ENCODE measurements at places on chromosomes 12 and 14.
A peak's percentile ranks its signal among the peaks of the same experiment; 100 is the strongest.

DNA sequence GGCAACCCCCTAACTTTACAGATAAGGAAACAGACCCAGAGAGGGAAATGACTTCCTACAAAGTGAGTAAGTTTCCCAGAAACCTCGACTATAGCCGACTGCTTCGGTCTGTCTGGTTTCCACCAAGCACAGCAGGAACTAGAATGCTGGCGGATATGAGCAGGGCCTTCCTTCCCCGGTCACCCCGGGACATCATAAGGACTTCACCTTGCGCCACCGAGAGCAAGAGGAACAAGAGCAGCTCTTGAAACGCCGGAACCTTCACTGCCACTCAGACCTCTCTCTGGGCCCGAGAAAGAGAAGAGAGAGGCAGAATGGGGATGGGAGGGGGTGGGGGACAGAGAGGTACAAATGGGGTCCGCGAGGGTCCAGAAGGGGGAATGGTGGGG lies 29.4 kb upstream of the GPR68 start:
- DNase-seq, result no peak

DNA sequence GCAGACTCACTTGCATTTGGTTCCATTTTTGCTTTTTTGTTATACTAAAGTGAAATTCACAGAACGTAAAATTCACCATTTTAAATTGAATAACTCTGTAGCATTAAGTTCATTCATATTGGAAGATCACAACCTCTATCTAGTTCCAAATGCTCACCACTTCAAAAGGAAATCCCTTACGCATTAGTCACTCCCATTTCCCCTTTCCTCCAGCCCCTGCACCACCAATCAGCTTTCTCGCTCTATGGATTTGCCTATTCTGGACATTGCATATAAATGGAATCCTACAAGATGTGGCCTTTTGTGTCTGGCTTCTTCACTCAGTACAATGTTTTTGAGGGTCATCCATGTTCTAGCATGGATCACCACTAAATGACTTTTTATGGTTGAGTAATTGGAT lies 294.5 kb downstream of the KSR2 start:
- DNase-seq, result peak; percentile 49

DNA sequence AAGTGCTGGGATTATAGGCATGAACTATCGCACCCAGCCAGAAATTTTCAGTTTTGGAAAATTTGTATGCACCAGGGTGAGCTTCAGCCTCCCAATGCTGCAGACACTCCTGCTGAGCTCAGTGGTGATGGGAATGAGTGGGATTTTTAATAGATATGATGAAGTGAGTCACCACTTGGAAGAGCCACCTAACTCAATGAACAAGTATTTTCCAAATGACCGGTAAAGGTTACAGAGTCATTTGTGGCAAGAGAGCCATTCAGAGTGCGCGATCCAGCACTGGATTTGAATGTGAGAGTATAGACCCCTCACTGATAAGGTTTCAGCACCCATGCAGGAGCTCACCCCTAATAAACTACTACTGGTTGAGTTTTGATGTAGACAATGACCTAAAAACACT lies 100.7 kb downstream of the PPP2R5C start:
- DNase-seq, result no peak

- DNase-seq, result no peak
Observed at GRCh38 chr14:67764496-67764895, 51.9 kb downstream of the ZFYVE26 start.

GRCh38 chr14:76930549-76930948 lies 98.0 kb downstream of the IRF2BPL start:
- no peak for DNase-seq

DNA sequence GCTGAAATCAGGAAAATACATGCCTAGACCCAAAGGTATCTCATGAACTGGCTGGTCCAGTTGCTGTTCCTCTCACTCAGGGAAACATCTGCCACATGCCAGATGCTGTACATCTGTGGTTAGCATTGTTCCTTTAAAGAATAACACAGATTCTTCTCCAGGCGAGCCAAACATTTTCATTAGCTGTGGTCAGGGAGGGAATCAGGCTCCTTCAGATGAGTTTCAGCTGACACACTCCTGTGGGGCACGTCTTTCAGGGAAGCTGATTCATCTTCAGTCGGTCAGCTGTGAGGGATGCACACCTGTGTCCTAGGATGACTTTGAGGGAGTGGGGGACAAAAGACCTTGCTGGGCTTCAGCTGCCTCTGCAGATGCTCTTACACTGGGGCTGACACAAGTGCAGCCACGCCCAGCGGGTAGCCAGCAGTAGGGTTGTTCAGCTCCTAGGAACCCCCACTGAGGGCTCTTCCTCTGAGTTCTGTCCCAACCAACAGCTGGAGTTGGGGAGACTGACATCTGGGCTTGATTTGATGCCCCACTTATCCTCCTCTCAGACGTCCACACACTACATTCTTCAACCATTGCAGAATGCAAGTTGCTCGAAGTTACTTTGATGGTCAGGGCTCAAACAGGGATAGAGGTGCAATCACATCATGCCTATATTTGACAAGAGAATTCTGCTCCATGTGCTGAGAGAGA lies 155.0 kb downstream of the NUAK1 start:
- peak; percentile 90 for DNase-seq

- DNase-seq, result no peak
Observed at GRCh38 chr14:94043111-94043755, 17.1 kb downstream of the OTUB2 start.

DNA sequence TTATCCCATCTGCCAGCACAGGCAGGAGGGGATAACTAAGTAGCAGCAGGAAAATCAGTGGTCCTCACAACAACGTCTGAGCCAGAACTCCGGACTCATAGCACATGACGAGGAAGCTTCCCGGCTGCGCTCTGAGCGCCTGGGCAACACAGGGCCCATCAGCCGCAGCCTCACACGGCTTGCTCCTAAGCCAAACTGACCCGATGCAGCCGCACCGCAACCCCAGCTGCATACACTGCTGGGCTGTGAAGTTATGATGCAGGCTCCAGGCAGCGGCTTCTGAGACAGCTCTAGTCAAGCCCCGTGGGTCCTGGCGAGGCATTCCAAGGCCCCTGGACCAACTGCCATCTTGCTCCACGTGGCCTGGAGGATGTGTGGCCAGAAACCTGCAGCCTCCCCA lies 28.1 kb downstream of the ZFYVE21 start:
- DNase-seq, result no peak

- no peak for DNase-seq
Observed at GRCh38 chr14:69044965-69045555, 66.0 kb upstream of the ACTN1 start.

- DNase-seq, result no peak
Observed at GRCh38 chr14:25231004-25231403, 181.1 kb upstream of the STXBP6 start.

DNA sequence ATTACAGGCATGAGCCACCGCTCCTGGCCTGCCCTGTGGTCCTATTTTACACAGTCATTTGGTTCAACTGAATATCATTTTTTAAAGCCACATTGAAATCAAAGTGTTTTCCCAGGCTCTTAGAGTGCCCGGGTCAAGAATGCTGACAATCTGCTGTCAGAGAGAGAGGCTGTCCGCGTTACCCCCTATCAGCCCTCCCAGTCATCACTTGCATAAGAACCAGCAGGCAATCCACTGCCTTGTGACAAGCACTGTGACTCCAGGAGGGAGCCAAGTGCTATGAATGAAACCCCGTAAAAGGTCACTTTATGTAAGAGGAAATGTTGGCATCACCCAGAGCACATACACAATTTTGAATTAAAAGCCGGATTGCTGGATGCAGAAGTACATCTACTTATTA lies 13.5 kb downstream of the PHLDA1 start:
- DNase-seq, result peak; percentile 74

DNA sequence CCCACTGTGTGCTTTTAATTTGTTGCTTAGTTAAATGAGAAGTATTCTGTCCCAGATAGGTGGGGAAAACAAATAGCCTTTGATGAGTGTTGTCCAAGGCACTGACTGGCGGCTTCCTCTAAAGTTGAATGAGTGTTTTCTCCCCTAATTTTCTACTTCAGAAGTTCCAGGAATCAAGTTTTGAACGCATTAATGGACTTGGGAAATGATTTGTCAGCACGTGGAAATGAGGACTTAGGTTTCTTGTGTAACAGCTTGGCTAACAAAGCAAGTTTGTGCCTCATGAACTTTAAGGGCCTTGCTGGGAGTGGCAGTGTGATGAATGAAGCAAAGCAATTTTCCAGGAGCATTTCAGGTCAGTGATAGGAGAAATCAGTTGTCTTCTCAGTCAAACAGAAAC lies 56.9 kb downstream of the LIN52 start:
- no peak for DNase-seq

DNA sequence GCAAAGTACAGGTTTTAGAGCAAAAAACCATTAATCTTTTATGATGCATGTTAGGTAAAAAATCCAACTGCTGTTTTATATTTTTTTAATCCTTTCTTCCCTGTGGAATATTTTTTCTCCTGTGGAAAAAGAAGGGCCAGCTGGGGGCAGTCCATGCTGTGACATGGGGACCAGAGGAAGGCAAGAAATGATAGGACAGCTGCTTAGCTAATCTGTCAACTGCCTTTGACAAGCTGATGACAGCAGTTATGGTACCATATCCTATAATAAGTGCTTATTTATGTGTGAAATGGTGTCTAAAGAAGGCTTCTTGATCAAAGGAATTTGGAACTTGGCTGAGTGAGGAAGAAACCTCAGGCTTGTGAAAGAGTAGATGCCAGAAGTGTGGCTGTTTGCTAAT lies 452.4 kb upstream of the NOVA1 start:
- no peak for DNase-seq

DNA sequence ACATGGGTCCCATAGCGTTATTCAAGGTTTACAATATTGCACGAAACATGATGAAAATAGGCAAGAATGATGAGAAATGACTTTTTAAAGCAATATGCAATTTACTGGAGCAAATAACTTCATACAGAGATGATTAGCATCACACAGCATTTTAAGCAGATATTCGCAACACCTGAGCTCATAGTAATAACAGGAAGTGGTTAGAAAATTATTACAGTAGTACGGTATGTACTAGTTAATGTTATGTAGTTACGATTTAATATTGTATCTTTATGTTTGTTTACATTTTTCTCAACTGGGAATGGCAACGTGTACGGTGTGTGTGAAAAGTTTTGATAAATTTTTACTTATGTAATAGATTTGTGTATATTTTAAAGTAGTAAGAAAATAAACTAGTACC lies 102.6 kb downstream of the OSBPL8 start:
- no peak for DNase-seq

GRCh38 chr12:131910302-131911027 lies 16.0 kb downstream of the ULK1 start:
- no peak for DNase-seq

DNA sequence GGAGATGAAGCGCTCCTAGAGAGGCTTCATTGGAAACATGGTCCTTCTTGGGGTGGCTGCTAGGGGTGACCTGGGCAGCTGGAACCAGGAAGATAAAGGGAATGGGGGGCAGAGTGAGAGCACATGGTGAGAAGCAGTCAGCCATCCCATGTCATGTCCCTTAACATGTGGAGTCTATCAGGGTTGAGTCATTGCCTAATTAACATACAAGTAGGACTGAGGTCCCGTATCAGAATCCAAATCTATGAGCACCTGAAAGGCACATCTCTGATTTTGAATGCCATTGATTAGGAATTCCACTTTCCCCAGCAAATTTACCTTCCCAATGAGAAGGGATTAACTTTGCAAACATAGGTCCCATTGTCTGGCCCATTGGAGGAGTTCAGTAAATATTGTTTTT lies 20.3 kb upstream of the PPP1R1A start:
- no peak for DNase-seq

GRCh38 chr12:104890476-104891096 lies 67.5 kb downstream of the SLC41A2 start:
- no peak for DNase-seq

GRCh38 chr14:64938972-64939816 lies 3.4 kb downstream of the GPX2 start:
- no peak for DNase-seq

GRCh38 chr12:62613081-62613480 lies 146.5 kb downstream of the MON2 start:
- no peak for DNase-seq

DNA sequence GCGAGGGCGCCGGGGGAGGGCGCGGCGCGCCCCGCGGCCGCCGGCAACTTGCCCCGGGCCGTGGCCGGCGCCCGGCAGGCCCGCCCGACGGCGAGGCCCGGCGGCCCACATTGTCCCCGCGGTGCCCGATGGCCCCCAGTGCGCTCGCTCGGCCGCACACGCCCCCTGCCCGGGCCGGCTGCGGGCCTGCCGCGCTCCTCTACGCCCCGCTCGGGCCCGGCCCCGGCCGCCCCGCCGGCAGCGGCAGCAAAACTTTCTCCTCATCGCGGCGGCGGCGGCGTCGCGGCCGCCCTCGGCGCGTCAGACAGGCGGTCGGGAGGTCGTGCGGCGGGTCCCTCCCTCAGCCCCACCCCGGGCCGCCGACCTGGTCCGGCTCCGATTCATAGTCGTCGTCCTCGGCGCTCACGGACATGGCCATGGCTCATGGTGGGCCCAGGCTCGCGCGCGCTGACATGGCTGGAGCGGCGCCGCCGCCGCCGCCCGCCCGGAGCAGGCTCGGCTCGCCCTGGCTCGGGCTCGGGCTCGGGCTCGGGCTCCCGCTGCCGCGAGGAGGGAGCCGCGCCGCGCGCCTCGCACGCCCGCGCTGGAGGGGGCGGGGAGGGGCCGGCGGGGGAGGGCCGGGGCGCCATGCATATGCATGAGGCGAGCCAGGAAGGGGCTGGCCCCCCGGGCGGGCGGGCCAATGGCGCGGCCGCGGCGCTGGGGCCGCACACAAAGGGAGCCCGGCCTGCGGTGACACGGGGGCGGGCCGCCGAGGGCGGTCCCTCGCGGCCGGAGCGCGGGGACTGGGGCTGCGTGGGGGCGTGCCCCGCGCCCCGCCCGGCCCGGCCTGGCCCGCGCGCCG lies 67.1 kb downstream of the RNF34 start:
- DNase-seq, result peak; percentile 92

GRCh38 chr12:113896194-113896593 lies 69.9 kb downstream of the RBM19 start:
- DNase-seq, result no peak

DNA sequence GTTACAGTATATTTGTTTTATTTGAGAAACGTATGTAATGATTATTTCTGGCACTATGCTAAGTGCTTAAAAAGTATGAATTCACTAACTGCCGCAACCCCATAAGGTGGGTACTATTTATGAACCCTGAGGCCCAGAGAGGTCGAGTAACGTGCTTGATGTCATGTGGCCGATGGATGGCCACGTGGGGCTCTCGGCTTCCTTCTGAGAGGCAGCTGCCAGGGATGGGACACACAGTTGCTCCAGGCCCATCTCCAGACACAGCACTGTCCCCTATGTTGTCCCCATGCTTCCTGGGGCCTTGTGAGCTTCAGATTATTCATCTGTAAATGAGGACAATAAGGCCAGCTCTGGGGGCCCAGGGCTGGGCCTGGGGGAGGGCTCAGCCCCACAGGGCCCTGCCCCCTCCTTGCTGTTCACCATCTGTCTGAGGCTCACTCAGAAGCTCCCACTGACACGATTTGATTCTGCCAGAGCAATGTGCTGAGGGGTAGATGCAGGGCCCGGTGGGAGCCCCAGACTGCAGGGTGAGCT lies 115.0 kb downstream of the CALM1 start:
- no peak for DNase-seq

- DNase-seq, result peak; percentile 41
Observed at GRCh38 chr12:58443273-58443980, 476.9 kb downstream of the LRIG3 start.

GRCh38 chr14:64698903-64699302 lies 5.3 kb upstream of the PLEKHG3 start:
- DNase-seq, result no peak
